ENCODE measurements at places on chromosomes 6 and 20.

- DNase-seq = no peak
- peak overlapping the region; percentile 23 for H3K4me3 ChIP-seq
- H3K27me3 ChIP-seq = peaks cover 12% of the 10 kb centered on the region
- H3K4me1 ChIP-seq = no peaks in the 10 kb centered on the region
- no peak overlapping the region for H3K27ac ChIP-seq
These were observed 1.6 kb downstream of the TPBG start for GRCh38 chr6:82365016-82365795.

- no peaks in the 10 kb centered on the region for H3K4me1 ChIP-seq
- DNase-seq = no peak
- H3K36me3 ChIP-seq = no peaks in the 10 kb centered on the region
These were observed 26.6 kb downstream of the HDGFL1 start for GRCh38 chr6:22596011-22596410.

- no peaks in the 10 kb centered on the region for H3K36me3 ChIP-seq
- no peaks in the 10 kb centered on the region for H3K4me1 ChIP-seq
- H3K4me3 ChIP-seq = no peak overlapping the region
These were observed 5.3 kb upstream of the PCK1 start for GRCh38 chr20:57555457-57556184.

- H3K36me3 ChIP-seq = no peaks in the 10 kb centered on the region
- no peak overlapping the region for H3K27ac ChIP-seq
- H3K27me3 ChIP-seq = no peaks in the 10 kb centered on the region
- no peak for DNase-seq
- H3K4me1 ChIP-seq = no peaks in the 10 kb centered on the region
These were observed 128.9 kb downstream of the CD164 start for GRCh38 chr6:109253366-109253765.

DNA sequence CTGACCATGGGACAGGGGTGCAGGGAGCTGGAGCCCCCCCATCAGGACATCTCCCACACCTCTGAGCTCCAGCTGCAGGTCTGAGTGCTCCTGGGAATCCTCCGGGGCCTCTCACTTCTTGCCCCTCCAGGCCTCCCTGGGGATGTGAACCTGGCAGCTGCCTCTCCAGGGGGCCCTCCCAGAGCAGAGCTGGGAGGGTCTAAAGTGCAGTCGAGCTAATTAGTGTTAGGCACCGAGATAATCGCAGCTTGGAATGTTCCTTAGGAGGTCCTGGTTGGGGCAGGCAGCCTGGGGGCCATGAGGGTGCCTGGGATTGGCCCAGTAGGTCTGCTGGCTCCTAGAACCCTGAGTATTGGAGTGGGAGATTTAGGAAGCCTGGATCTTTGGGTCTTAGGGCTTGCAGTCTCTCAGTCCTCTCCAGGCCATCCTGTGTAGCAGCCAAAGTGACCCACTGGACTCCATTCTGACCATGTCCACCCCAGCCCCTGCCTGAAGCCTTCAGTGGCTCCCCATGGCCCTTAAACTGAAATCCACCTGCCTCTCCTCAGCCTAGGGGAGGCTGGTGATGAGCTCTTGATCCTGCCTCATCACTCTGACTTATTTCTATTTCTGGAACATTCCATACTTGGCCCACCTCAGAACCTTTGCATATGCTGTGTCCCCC, 26.0 kb downstream of the CEBPB start:
- no peaks in the 10 kb centered on the region for H3K36me3 ChIP-seq
- no peak for DNase-seq
- H3K27me3 ChIP-seq = peaks cover 11% of the 10 kb centered on the region
- no peak overlapping the region for H3K27ac ChIP-seq
- no peak overlapping the region for H3K4me3 ChIP-seq
- no peaks in the 10 kb centered on the region for H3K4me1 ChIP-seq

DNA sequence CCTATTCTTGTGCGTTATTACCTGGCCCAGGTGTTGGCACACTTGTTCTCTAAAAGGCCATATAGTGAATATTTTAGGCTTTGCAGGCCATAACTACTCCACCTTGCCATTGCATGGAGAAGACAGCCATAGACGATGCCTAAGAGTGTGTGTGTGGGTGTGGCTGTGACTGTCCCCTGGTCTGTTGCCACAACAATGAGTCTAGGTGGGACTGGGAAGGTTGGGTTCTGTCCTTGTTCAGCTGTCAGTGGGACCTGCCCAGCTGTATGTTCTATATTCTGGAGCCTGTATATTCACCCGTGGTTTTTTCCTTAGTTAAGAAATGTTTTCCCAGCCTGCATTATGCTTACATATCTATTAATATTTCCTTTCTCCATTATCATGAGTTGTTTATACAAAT, 38.6 kb downstream of the CEP43 start:
- peaks cover 2% of the 10 kb centered on the region for H3K4me1 ChIP-seq
- no peak overlapping the region for H3K4me3 ChIP-seq
- no peak overlapping the region for H3K27ac ChIP-seq
- DNase-seq = no peak

- H3K4me3 ChIP-seq = no peak overlapping the region
- no peaks in the 10 kb centered on the region for H3K4me1 ChIP-seq
- peaks cover 7% of the 10 kb centered on the region for H3K27me3 ChIP-seq
- H3K27ac ChIP-seq = no peak overlapping the region
These were observed 44.3 kb downstream of the CNKSR3 start for GRCh38 chr6:154466139-154466538.

DNA sequence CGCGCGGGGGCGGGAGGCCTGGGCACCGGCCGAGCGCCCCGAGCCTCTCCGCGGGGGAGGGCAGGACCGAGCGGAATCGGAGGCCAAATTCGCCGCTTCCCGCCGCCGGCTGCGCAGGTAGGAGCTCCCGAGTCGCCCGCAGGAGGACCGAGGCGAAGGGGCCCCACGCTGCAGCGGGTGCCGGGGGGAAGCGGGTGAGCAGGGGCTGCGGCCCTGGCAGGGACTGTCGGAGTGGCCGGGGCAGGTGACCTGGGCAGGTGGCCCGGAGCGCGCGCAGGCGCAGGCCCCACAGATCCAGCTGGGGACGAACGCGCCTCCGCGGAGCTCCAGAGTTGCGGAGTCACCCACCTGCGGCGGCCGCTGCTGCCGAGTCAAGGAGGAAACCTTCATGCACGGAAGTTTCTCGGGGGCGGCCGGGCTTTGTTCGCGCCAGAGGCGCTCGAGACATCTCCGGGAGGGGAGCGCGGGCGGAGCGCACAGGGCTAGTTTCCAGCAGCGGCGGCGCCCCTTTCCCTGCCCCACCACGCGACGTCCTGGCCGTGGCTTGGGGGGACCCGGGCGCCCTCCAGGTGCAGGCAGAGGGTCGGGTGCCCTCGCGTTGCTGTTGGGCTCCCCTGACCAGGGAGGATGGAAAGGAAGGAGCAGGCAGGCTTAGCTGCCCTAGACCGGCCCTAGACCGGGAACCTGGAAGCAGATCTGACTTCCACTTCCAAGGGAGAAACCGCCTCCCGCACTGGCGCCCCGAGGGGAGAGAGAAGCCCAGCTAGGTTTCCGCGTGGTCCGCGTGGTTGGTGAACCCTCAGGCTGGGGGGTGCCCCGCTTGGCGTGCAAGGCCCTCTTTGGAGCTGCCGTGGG, 590 bp downstream of the SLCO4A1 start:
- peak overlapping the region; percentile 61 for H3K4me3 ChIP-seq
- H3K4me1 ChIP-seq = peaks cover 7% of the 10 kb centered on the region
- H3K27me3 ChIP-seq = no peaks in the 10 kb centered on the region
- no peaks in the 10 kb centered on the region for H3K36me3 ChIP-seq
- no peak overlapping the region for H3K27ac ChIP-seq

DNA sequence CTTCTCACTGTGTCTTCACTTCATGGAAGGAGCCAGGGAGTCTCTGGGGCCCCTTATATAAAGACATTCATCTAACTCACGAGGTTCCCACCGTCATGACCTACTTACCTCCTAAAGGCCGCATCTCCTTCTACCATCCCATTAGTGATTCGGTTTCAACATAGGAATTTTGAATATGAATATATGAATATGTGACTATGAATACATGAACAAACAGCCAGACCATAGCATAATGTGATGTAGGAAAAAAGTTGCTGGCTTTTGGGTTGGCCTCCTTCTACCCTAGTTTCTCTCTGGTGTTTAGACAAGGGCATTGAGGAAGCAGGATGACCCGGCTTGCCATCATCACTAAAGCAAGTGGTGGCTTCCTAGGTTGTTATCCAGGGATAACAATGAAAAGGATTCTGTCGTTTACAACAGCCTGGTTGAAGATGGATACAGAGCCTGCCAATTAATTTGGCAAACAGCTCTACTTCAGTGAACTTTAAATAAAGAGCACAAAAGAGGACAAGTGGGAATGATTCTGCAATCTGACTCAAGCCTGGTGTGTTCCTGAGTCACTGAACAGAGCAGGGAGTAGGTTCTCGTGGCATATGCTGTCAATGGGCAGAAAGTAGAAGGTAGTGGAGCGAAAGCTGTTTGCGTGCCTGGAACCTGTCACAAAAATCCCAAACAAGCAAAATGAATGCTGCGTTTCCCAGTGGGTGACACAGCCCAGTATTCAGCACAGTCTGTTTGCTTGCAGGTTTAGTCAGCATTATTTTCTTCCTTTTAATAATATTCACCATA, 44.0 kb upstream of the DOK5 start:
- no peaks in the 10 kb centered on the region for H3K4me1 ChIP-seq
- no peaks in the 10 kb centered on the region for H3K36me3 ChIP-seq
- DNase-seq = no peak
- no peaks in the 10 kb centered on the region for H3K27me3 ChIP-seq
- H3K4me3 ChIP-seq = no peak overlapping the region
